Stimulated activated CD4-positive, alpha-beta T cell treated with anti-CD3 and anti-CD28 coated beads, Interleukin-2, amount 100 ng/mL, for 48 hours (primary cell): ENCODE measurements at places on chromosomes 11 and 22.

GRCh38 chr11:34524696-34525095, 11.1 kb upstream of the ELF5 start:
- no peak for DNase-seq

- DNase-seq: no peak
These were observed 195.9 kb downstream of the SWAP70 start for GRCh38 chr11:9859554-9860305.

- no peak for DNase-seq
These were observed 33.3 kb downstream of the APOL6 start for GRCh38 chr22:35681454-35682052.

DNA sequence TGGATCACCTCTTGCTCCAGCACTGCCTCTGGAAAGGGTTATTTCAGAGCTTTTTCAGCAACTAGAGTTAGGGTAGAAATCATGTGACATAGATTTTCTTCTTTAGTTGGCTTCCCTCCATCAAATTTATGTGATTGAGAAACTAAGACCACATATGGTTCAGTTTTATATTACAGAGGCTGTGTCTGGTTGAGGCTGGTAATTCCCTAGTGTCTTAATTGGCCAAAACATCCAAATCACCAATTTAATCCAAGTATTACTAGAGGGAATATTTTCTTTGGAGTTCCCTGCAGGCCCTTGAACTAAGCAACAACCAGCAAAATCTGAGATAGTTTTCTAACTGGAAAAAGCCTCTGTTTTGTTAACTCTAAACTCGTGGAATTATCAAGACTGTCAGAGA, 136.3 kb downstream of the ARHGAP42 start:
- DNase-seq: no peak

DNA sequence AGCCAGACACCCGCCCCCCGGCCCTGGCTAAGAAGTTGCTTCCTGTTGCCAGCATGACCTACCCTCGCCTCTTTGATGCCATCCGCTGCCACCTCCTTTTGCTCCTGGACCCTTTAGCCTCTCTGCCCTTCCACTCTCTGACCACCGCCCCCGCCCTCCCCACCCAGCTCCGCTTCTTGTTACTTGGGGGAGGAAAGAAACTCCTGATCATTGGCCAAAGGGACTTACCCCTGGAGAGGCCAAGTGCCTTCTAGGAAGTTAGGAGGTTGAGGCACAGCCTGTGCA, at the start of gene PRR33:
TSS of gene PRR33 (minus strand) at position 65 of the 285 bp plus-strand sequence. CDS start 1,311 bp downstream, outside the sequence.
- DNase-seq: no peak

DNA sequence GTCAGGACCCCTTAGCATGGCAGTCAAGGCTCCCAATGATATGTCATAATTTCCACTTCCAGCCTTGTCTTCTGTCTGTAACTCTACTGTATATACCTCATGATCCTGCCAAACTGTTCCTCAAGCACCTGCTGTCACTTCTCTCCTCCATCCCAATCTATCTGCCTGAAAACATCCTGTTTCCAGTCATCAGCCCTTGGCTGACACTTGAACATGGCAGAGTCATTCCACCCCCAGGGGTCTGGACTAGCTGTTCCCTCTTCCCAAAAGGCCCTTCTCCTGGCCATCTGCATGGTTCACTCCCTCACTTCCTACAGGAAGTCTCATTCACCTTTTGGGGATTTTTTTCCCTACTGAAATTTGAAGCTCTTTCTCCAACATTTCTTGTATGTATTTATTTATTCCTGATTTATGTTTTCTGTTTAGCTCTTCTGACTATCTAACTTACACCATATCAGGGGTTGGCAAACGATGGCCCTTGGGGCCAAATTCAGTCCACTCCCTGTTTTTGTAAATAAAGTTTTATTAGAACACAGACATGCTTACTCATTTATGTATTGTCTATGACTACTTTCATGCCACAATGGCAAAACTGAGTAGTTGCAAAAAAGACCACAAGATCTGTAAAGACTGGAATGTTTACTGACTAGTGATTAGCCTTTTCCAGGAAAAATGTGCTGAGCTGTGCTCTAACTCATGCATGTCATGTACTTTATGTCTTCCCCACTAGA, 278.4 kb downstream of the KIRREL3 start:
- no peak for DNase-seq

DNA sequence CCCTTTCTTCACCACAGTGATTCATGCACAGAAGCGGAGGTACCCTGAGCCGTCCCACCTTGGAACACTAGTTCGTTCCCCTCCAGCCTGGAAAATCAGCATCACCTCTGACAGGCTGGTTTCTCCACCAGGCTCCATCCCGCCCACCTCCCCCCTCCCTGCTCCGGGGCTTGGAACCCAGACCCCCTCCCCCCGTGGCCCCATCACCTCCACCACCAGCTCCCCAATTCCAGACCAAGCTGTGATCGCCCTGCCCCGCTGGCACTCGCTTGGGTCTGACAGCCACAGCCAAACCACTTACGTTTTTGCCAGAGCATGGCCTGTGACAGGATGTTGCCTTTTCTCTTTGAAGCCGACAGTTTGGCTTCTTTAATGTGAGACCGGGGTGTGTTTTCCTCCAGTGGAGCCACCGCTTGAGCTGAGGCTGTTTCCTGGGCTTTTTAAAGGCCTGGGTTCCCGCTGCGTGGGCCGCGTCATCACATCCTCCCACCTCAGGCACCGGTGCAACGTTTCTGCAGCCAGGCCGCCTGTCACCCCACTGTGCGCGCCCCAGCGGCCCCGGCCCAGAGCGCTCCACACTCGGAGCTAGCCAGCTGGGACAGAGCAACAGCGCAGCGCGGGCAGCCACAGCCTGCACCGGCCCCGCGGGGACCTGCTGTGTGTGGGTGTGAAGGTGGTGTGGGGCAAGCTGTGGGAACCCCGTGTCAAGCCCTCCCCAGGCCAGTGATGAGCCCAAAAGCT, at the start of gene POU2AF1:
TSS of gene POU2AF1 (minus strand) at position 415 of the 741 bp plus-strand sequence. CDS start at position 317, 98 bp downstream.
- DNase-seq: peak; percentile 62

DNA sequence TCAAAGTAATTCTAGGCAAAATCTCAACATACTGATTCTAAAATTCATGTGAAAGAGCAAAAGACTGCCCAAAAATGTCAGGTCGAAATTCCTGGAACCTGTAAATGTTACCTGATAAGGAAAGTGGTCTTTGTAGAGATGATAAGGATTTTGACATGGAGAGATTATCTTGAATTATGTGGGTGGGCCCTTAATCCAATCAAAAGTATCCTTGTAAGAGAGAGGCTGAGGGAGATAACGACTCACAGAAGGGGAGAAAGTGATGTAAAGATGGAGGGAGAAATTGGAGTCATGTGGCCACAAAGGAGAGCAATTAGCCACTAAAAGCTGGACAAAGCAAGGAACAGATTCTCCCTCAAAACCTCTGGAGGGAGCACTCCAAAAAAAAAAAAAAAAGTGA, 20.5 kb downstream of the RRM1 start:
- DNase-seq: no peak

DNA sequence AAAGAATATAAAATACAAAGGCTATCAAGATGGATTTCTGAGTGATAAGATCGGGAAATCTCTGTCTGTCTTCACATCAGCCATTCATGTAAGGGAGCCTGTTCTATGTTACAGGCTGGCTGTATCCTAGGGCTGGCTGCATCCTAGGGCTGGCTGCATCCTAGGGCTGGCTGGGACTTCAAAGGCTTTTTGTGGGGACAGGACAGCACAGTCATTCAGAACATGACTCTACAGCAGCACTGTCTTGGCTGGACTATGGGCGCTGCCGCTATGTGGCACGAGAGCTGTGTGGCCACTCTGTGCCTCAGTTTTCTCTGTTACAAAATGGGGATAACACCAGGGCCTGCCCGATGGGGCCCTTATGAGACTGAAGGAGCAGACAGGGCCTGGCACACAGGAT, 10.2 kb downstream of the ADAMTS8 start:
- DNase-seq: no peak

- no peak for DNase-seq
These were observed 24.9 kb upstream of the EMSY start for GRCh38 chr11:76419896-76420295.

GRCh38 chr11:70555078-70555477, 156.7 kb downstream of the CTTN start:
- DNase-seq: no peak

GRCh38 chr11:119795690-119796089, 66.7 kb upstream of the NECTIN1 start:
- DNase-seq: no peak

GRCh38 chr11:74533421-74533820, 39.9 kb upstream of the LIPT2 start:
- DNase-seq: no peak

DNA sequence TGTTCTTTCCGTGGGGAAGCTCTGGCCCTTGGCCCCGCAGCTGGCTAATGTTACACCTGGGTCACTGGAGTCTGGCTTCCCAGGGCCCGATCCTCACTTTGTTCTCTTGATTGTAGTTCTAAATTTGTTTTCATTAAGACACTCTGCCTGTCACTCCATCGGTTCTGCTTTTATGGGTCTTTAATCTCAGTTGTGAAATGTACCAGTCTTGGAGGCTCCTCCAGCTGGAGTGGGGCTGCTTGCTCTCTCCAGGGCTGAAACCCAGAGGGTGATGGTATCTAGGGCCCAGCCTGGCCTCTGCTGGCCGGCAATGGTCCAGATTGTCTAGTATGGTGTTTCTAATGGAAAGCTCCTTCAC, 352.9 kb downstream of the TENM4 start:
- no peak for DNase-seq

GRCh38 chr11:94128291-94128745, 323 bp upstream of the PANX1 start:
- DNase-seq: no peak

- DNase-seq: no peak
These were observed 3.3 kb downstream of the MTMR2 start for GRCh38 chr11:95920460-95921105.

GRCh38 chr22:22021162-22021750, 38.7 kb upstream of the TOP3B start:
- DNase-seq: no peak

DNA sequence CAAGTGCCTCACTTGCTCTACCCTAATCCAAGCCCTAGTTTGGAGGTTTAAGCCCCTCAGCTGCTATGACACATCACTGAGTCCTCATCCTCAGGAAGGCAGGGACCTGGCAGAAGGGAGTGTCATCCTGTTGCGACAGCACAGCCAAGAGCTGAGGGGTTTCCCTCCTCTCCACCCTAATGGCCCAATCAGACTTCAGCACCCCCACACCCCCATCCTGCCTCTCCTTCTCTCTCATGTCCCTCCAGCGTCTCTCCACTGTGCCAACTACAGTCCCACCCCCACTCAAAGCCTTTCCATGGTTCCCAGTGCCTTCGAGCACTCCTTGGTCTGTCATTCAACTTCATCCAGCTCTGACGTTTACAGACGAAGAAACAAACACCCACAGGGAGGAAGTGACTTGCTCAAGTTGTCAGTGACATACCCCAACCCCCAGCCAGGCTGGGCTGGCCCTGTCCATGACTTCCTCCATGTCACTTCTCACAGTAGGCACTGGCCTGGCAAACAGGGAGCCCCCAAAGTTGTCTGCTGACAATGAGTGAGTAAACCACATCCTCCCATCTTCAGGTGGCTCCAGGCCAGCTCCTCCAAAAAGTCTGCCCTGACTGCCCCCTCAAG, 15.6 kb downstream of the ARAP1 start:
- peak; percentile 39 for DNase-seq

GRCh38 chr11:6229911-6230310, 4.5 kb downstream of the FHIP1B start:
- DNase-seq: no peak

DNA sequence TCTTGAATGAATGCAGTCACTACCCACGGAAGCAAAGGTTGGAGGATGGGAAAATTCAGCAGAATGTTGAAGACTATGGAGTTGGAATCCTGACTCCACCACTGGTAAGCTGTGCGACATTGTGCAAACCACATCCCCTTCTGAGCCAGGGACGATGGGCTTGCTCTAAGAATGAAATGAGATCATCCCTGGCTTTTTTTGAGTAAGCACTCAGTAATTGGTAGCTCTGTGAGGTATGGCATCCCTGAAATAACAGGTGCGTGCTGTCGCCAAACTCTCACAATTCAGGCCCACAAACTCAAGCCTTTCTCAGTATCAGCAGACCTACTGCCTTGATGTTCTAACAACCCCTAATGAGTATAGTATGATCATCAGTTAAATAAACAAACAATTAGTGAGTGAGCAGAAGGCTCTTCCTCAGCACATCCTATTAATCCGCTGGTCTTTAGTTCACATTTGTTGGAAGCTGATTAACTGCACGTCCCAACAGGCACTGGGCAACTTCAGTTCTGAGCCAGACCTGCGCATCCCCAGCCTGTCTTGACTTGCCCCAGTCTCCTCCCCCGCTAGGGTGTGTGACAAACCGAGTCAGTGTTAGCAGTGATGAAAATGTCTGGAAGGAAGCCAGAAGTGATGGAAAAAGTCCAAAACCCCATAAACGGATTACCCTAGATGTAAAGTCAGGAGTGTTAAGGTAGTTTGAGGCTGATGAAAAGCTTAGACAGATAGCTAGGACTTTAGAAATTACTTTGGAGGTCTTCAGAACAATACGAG, 235.5 kb downstream of the GRIK4 start:
- DNase-seq: no peak

- no peak for DNase-seq
These were observed 76.5 kb upstream of the SYT13 start for GRCh38 chr11:45362636-45363035.

GRCh38 chr11:44301564-44302271, 8.2 kb downstream of the ALX4 start:
- DNase-seq: no peak

DNA sequence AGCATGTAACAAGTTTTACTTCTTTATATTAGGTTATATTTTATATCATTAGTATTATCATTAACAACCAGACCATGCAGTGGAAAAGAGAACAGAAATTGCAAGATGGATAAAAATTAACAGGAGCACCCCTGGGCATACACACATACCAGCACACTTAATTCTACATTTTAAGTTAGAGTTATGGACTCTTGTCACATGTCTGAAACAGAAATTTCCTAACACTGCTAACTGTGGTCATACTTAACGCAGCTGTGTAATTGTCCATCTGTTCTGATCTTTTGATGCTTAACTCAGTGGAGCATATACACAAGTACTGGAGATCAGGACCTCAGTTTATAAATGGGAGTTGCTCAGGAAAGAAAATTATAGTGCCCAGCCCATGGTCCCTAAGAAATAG, 358 bp downstream of the OR52H1 start:
- DNase-seq: no peak

- no peak for DNase-seq
These were observed 437.0 kb downstream of the TBC1D22A start for GRCh38 chr22:47199261-47199978.

GRCh38 chr11:89119426-89119825, 53.6 kb upstream of the GRM5 start:
- no peak for DNase-seq
